Stimulated activated CD4-positive, alpha-beta T cell treated with anti-CD3 and anti-CD28 coated beads, Interleukin-15, amount 100 ng/mL, for 48 hours (primary cell): ENCODE measurements at places on chromosomes 16 and 17.

GRCh38 chr17:70859829-70860228 is 690.5 kb downstream of the KCNJ2 start:
- no peak for DNase-seq

GRCh38 chr17:5958850-5959249 is 111.3 kb upstream of the WSCD1 start:
- no peak for DNase-seq

GRCh38 chr16:48295488-48296281 is 48.3 kb upstream of the ABCC11 start:
- no peak for DNase-seq

- DNase-seq: no peak
Observed at GRCh38 chr17:46178550-46179214, 14.5 kb downstream of the KANSL1 start.

DNA sequence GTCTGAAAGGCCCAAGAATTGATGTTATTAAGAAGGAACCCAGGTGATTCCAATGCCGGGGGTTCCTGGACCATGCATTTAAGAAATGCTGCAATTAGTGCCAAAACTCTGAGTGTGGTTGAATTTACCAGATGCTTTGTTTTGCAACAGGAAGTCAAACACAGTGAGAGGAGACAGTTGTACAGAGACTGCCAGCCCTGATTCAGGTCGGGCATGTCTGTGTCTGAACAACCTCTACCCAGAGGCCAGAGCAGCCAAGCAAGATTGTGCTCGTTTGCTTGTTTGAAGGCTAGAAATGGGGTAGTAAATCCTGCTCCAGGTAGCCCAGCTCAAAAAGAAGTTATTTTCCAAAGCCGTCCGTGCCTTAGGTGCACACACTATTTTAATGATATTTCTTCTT is 412.4 kb upstream of the ERCC4 start:
- DNase-seq: no peak

- DNase-seq: no peak
Observed at GRCh38 chr17:21300601-21301571, 16.4 kb downstream of the MAP2K3 start.

DNA sequence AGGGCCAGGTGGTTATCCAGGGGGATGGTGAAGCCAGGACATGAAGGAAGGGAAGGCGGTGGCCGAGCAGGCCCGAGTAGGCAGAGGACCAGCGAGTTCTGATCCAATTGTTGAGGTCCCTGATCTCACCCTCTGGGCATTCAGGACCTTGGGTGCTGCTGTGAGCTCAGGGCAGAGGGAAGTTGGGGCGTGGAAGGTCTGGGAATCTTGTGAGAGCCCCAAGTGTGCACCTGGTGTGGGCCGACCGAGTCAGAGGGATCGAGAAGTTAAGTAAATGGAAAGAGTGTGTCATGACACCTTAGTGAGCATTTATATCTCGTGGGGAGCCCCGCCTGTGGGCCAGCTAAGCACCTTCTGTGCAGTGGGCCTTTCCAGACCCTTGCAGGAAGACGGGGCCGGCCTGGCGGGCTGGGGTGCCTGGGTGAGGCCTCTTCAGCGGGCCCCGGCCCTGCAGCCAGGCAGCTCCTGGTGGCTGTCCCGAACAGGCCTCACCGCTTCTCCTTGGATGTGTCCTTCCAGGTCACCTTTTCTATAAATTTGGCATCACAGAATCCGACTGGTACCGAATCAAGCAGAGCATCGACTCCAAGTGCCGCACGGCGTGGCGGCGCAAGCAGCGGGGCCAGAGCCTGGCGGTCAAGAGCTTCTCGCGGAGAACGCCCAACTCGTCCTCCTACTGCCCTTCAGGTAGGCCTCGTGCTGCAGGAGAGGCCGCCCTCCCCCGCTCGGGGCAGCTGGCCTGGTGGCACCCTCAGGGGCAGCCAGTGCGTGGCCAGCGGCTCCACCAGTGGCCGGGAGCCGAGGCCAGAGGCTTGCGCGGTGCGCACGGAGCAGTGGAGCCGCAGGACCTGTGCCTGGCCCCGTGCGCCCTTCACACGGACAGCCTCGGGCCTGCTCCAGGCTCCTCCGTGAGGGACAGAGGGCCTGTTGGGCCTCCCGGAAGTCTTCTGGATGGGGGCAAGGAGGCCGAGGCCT is 76.0 kb downstream of the BANP start:
- no peak for DNase-seq

GRCh38 chr16:27229891-27230470 is 26.7 kb downstream of the KDM8 start:
- no peak for DNase-seq

GRCh38 chr16:72501739-72502593 is 330.0 kb upstream of the PMFBP1 start:
- DNase-seq: peak; percentile 7

DNA sequence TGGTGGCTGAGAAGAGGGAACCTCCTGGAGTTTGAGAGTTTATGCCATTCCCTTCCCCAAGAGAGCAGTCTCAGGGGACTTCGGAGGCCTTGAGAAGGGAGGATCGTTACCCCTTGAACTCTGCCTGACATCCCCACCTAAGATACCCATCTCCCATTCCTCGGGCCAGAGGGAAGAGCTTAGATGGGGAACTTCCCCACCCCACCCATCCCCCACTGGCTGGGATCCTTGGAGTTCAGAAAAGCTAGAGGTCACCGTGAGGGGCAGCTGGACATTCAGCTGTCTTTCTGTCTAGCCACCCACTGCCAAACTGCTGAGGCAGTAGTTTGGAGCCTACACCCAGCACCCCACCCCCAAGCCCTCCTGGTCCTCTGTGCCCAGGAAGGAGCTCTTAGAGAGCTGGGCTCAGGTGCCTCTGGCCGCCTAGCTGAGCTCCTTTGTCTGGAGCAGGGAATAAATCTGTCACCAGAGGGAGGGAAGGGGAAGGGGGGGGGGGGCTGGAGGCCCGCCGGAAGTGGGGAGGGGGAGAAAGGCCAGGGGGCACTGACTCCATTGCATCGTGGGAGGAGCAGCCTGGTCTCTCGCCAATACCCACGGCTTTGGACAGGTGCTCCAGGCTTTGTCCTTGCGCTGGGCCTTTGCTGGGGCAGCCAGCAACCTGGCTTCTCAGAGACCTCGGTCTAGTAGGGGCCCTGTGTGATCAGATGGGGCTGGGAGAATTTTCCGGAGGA is 1.0 kb downstream of the HSD11B2 start:
- no peak for DNase-seq

DNA sequence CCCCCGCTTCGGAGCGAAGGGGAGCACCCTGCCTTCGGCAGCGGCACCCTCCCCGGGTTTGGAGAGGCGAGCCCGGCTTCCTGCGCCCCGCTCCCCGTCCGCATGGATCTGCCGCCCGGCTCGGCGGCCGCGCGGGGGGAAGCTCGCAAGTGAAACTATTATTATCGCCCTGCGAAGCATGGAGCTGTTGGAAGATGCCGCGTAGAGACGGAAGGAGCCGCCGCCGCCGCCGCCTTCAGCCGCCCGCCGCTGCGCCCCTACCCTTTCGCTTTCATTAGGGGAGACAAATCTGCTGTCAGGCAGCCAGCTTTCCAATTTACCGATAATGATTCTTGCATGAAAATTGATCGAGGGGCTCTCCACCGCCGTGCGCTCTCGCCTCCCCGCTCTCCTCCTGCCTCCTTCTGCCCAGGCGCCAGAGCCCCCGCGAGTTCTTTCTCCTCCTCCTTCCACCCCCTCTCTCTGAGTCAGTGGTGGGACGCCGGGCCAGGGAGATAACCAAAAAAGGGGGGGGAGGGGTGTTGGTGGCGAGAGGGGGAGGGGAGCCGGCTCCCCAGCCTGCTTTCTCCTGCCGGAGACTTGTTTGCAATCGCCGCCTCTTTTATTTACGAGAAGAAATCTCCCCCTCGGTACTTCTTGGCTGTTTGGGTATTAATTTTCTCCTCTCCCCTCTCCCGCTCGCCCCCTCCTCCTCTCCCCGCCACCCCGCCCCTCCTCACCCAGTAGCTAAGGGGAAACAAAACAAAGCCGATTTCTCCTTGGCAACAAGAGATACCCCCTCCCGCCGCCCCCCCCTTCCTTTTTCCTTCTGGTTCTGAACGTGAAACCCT is 58.0 kb upstream of the GSE1 start:
- DNase-seq: peak; percentile 42

DNA sequence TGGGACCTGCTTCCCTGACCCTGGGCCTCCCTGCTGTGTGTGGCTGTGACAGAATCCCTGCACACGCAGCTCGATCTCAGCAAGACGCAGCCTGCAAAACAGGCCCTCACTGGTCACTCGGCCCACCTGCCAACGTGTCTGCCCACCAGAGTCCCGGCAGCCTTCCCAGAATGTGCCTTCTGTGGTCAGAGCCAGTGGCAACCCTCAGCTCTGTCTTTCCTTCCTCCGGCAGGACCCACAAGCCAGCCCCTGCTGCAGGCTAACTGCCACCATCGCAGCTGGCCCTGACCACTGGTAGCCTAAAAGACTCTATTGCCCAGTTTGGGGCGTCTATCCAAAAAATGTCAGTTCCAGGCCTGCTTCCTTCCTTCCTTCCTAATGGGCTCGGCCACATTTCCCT is 83.2 kb downstream of the LITAF start:
- no peak for DNase-seq
